ENCODE measurements at places on chromosomes 7 and 10.
A peak's percentile ranks its signal among the peaks of the same experiment; 100 is the strongest.

GRCh38 chr10:29881336-29881771, 178.0 kb downstream of the JCAD start:
- no peaks in the 10 kb centered on the region for H3K27me3 ChIP-seq
- H3K4me1 ChIP-seq, result no peaks in the 10 kb centered on the region
- H3K36me3 ChIP-seq, result no peaks in the 10 kb centered on the region
- no peak overlapping the region for H3K27ac ChIP-seq
- H3K4me3 ChIP-seq, result no peak overlapping the region

DNA sequence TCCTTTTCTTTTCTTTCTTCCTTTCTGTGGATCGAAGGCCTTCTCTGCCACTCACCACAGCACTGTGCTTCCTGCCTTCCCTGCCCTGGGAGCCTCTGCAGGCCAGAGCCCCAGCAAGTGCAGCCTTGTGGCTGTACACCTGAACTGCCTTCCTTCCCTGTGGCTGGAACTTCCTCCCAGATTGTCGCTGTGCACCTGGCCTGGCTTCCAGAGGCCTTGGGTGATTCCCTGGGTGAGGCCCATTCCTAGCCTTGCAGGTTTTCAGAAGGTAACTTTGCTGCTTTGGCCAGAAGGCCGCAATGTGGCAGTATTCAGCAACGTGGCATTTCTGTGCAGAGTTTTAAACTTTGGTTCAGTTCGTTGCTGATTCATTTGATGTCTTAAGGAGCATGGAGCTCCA, 50.1 kb upstream of the RASGEF1A start:
- no peaks in the 10 kb centered on the region for H3K36me3 ChIP-seq
- H3K4me3 ChIP-seq, result no peak overlapping the region

- H3K36me3 ChIP-seq, result no peaks in the 10 kb centered on the region
- peak overlapping the region; percentile 93 for H3K4me3 ChIP-seq
- DNase-seq, result no peak
- peaks cover 12% of the 10 kb centered on the region for H3K4me1 ChIP-seq
- no peaks in the 10 kb centered on the region for H3K27me3 ChIP-seq
These were observed 2.3 kb downstream of the CREB3L2 start for GRCh38 chr7:137999496-138000080.

DNA sequence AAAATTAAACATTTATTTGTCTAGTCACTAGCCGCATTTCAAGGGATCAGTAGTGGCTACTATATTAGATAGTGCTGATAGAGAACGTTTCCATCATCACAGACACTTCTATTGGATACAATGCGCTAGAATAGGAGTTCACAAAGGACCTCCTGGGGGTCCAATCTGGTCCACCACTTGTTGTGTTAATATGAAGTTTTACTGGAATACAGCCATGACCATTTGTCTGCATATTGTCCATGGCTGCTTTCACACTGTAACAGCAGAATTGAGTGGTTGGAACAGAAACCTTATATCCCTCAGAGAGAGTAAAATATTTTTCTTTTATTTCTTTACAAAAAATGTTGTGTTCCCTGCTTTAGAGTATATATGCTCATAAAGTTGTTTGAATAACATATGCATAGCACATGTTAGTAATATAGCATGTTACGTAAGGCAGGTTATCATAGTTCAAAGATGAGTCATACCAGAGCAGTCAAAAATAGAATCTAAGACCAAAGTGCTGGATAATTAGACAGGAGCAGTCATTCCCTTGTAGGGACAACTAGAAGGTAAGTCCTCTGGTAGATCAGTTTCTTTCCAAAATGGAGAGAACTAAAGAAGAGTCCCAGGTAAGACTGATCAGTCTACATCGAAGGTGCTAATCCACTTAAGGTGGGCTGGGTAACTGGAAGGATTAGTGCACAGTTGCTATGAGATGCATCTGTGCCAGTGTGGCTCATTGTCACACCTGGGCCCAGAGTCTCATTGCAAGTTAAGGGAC, 14.9 kb downstream of the BZW2 start:
- H3K27ac ChIP-seq, result no peak overlapping the region
- peaks cover 3% of the 10 kb centered on the region for H3K36me3 ChIP-seq
- H3K27me3 ChIP-seq, result no peaks in the 10 kb centered on the region

GRCh38 chr10:22476601-22477321, 131.5 kb downstream of the SPAG6 start:
- no peaks in the 10 kb centered on the region for H3K36me3 ChIP-seq
- peak; percentile 64 for DNase-seq
- peak overlapping the region; percentile 44 for H3K4me3 ChIP-seq
- peaks cover 100% of the 10 kb centered on the region for H3K27me3 ChIP-seq

GRCh38 chr10:5809527-5810154, 3.6 kb downstream of the GDI2 start:
- no peaks in the 10 kb centered on the region for H3K27me3 ChIP-seq
- peaks cover 30% of the 10 kb centered on the region for H3K4me1 ChIP-seq

DNA sequence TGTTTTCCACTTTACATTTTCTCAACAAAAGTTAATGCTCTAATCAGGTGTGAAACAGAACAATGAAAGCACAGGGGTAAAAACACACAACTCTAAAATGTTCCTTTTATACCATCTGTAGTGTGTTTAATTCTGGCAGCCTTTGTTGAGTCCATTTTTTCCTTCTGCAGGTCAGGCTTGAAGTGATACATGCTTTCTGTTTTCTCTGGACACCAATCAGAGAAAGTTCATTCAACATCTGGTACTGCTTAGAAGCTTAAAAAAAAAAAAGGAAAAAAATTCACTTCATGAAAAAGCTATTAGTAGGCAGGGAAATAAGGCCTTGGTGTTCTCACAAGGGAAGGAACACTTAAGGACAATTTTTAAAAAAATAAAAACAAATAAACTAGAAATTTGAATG, 231.3 kb upstream of the RHOBTB1 start:
- DNase-seq, result no peak
- no peaks in the 10 kb centered on the region for H3K4me1 ChIP-seq
- H3K36me3 ChIP-seq, result no peaks in the 10 kb centered on the region
- no peaks in the 10 kb centered on the region for H3K27me3 ChIP-seq
- H3K27ac ChIP-seq, result no peak overlapping the region
- no peak overlapping the region for H3K4me3 ChIP-seq

DNA sequence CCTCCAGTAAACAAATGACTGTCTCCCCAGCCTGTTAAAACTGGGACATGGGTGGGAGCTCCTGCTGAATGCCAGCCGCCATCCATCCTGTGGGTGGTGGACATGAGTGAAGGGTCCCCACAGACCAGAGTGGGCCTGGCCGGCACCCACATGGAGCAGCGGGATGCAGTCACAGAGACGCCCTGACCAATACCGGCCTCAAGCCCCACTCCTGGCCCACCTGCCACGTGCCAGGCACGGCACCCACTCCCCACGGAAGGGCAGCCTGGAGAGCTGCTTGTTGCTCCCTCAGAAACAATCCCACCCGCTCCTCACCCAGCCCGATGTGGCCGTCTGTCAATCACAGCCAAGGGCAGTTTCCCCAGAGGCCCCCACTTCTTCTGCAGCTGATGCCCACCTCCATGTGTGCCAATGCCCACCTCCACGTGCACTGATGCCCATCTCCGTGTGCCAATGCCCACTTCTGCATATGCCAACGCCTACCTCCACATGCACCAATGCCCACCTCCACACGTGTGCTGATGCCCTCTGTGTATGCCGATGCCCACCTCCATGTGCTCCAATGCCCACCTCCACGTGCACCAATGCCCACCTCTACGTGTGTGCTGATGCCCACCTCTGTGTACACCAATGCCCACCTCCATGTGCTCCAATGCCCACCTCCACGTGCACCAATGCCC, 42.8 kb upstream of the DNAAF5 start:
- no peak overlapping the region for H3K4me3 ChIP-seq
- no peaks in the 10 kb centered on the region for H3K27me3 ChIP-seq
- no peaks in the 10 kb centered on the region for H3K36me3 ChIP-seq
- DNase-seq, result no peak

- H3K4me3 ChIP-seq, result no peak overlapping the region
- no peaks in the 10 kb centered on the region for H3K27me3 ChIP-seq
- no peaks in the 10 kb centered on the region for H3K4me1 ChIP-seq
- no peak overlapping the region for H3K27ac ChIP-seq
- DNase-seq, result no peak
These were observed 131.6 kb upstream of the AHR start for GRCh38 chr7:17166824-17167379.

DNA sequence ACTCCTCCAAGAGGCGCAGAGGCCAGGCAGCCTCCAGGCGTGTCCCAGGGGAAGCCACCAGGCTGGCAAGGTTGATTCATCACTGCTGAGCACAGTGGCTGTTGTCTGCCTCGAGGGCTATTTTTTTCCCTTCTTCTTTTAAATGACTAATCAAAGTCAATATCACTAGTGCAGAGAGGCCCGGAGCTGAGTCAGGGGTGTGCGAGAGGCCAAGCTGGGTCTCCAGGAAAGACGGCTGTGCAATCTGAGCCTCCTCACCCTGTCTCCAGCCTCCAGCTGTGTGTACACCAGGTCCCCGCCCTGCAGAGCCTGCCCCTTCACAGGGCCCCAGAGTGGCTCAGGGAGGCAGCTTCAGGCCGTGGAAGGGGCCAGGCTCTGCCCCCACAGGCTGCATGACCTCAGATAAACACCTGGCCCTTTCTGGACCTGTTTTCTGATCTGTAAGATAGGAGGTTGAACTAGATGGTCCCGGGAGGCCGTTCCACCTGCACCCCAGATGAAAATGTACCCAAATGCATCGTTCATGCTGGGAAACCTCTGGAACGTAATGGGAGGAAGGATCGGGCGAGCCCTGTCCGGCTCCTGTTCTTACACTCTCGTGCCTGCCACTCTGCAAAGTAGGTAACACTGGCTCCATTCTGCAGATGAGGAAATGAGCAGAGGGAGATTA, 3.7 kb downstream of the STX1A start:
- no peaks in the 10 kb centered on the region for H3K4me1 ChIP-seq
- H3K4me3 ChIP-seq, result no peak overlapping the region
- no peak for DNase-seq
- no peaks in the 10 kb centered on the region for H3K36me3 ChIP-seq
- no peak overlapping the region for H3K27ac ChIP-seq

DNA sequence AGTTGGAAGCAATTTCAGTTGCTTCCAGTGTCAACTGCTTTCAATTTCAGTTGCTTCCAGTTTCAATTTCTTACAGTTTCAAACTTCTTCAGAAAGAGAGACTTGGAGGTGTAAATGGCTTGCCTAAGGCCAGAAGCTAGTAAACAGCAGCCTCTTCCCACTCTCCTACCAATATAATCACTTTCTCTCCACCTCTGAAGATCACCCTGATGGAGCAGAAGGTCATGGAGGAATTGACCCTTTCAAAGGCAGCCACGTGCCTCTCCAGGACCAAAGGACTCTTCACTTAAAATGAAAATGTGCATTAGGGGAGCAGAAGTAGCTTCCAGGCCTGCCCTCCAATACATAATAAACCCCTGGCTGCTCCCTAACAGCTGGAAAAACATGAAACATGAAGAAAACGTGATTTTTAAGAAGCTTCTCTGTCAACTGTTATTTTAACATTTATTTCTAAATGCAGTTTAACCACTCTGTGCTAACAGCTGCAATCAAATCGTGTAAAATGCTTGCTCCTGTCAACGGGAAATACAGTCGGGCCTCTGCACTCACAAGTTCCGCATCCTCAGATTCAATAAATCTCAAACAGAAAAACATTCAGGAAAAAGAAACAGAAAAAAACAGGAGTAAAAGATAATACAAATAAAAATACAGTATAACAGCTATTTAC, 1020.6 kb downstream of the XPNPEP1 start:
- H3K27ac ChIP-seq, result no peak overlapping the region
- no peak for DNase-seq
- H3K4me3 ChIP-seq, result no peak overlapping the region
- H3K36me3 ChIP-seq, result no peaks in the 10 kb centered on the region
- H3K4me1 ChIP-seq, result peaks cover 13% of the 10 kb centered on the region
- H3K27me3 ChIP-seq, result no peaks in the 10 kb centered on the region

- no peak overlapping the region for H3K27ac ChIP-seq
- H3K27me3 ChIP-seq, result no peaks in the 10 kb centered on the region
- no peaks in the 10 kb centered on the region for H3K4me1 ChIP-seq
- H3K36me3 ChIP-seq, result no peaks in the 10 kb centered on the region
These were observed 1015.5 kb upstream of the LRRN3 start for GRCh38 chr7:110075450-110075849.

DNA sequence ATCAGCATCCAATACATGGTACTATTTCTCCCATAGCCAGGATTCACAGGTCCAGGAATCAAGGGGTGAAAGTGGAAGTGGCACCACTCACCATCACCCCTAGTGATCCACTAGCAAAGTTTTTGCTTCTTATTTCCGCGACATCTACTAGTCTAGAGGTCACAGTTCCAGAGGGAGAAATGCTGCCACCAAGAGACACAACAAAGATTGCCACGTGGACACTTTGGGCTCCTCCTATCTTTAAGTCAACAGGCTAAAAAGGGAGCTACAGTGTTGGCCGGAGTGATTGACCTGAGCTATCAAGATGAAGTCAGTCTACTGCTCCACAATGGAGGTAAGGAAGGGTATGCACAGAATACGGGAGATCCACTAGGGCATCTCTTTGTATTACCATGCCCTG, 178.2 kb downstream of the AKR1D1 start:
- H3K4me1 ChIP-seq, result peaks cover 11% of the 10 kb centered on the region
- H3K36me3 ChIP-seq, result no peaks in the 10 kb centered on the region
- no peak overlapping the region for H3K27ac ChIP-seq
- no peak for DNase-seq
- H3K4me3 ChIP-seq, result no peak overlapping the region
- H3K27me3 ChIP-seq, result no peaks in the 10 kb centered on the region

DNA sequence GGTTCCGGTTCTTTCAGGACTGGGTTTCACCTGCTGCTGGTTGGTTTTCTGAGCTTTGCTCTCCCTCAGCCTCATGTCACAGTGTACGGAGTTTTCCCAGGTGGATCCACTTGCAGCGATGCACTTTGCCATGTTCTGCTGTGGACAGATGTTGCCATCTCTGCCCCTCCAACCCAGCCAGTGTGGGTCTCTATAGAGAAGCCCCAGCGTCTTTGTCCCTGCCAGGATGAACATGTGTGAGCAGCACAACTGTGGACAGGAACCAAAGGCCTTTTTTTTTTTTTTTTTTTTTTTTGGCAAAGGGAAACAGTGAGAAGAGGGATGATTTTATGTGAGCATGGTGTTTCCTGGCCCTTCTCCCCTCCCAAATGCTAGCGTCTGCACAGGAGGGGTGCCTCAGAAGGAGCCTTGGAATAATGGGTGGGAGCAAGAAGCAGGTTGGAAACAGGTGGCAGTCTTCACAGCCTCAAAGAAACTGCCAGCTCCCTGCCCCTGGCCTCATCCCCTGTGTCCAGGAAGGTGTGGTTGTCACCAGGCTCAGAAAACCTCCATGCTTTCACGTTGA, 106.5 kb downstream of the RPS24 start:
- H3K27me3 ChIP-seq, result no peaks in the 10 kb centered on the region
- no peak for DNase-seq
- no peak overlapping the region for H3K4me3 ChIP-seq
- no peak overlapping the region for H3K27ac ChIP-seq
- H3K36me3 ChIP-seq, result no peaks in the 10 kb centered on the region

- peaks cover 29% of the 10 kb centered on the region for H3K4me1 ChIP-seq
- no peaks in the 10 kb centered on the region for H3K36me3 ChIP-seq
- peak; percentile 35 for DNase-seq
- H3K27ac ChIP-seq, result no peak overlapping the region
- peak overlapping the region; percentile 82 for H3K4me3 ChIP-seq
- peaks cover 73% of the 10 kb centered on the region for H3K27me3 ChIP-seq
These were observed 1.5 kb downstream of the C1QL3 start for GRCh38 chr10:16519908-16520861.

- H3K27me3 ChIP-seq, result no peaks in the 10 kb centered on the region
- H3K27ac ChIP-seq, result no peak overlapping the region
- no peak for DNase-seq
These were observed 27.4 kb upstream of the ZNF438 start for GRCh38 chr10:31058795-31059703.
